ENCODE measurements at places on chromosomes 7 and 10.

GRCh38 chr7:7323921-7324320, 141.6 kb downstream of the C1GALT1 start:
- no peak for DNase-seq

GRCh38 chr10:3395458-3395861, 222.9 kb upstream of the PITRM1 start:
- DNase-seq = no peak

DNA sequence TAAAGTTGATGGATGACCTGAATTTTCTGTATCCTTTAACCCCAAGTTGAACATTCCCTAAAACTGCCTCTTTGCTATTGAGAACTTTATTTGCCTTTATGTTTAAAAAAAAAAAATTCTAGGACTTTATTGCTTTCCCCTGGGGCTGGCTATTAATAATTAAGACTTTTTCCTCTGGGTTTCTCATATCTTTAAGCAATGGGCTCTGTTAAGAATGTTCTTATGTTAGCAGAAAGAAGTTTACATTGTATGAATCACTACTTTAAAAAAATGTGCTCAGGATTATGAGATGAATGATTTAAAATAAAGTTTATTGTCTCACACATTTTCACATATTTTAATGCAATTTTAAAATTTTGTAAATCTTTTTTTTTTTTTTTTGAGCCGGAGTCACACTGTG, 19.5 kb downstream of the TAX1BP1 start:
- no peak for DNase-seq

GRCh38 chr7:13421776-13422175, 567.7 kb downstream of the ETV1 start:
- DNase-seq = no peak

DNA sequence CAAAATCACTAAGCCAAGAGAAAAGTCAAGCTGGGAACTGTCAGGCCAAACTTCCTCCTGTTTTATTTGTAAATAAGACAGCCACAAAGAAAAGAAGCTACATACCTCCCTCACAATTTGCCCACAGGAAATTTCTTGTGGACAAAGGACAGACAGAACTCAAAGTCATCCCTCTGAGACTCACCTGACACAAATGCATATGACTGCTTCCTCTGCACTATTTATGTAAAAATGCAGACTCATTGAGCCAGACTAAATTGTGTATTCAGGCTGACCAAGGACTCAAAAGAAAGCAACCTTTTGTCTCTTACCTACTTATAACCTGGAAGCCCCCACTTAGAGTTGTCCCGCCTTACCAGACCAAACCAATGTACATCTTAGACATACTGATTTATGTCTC, 11.8 kb downstream of the TOMM7 start:
- DNase-seq = no peak

GRCh38 chr10:62735464-62736167, 68.9 kb upstream of the ADO start:
- DNase-seq = no peak

DNA sequence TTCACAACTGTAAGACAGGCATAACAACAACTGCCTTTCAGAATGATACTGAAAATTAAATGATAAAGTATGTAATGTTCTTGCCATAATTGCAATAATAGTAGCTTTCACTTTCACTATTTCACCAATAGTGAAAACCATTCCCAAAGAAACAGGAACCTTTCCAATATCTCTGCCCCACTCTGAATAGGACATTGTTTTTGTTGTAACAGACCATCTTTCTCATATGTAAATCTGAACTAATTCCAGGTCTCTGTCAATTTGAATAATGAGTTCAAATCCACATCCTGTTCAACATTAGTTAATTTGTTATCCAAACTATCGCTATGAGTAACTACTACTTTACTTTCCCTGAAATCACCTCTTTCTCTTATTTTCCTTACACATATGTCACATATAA, 148.0 kb downstream of the LRRN3 start:
- no peak for DNase-seq

- DNase-seq = peak; percentile 42
Measured at GRCh38 chr7:114310345-114311110, 104.1 kb upstream of the FOXP2 start.

- no peak for DNase-seq
Measured at GRCh38 chr7:149027611-149028345, 527 bp downstream of the PDIA4 start.

DNA sequence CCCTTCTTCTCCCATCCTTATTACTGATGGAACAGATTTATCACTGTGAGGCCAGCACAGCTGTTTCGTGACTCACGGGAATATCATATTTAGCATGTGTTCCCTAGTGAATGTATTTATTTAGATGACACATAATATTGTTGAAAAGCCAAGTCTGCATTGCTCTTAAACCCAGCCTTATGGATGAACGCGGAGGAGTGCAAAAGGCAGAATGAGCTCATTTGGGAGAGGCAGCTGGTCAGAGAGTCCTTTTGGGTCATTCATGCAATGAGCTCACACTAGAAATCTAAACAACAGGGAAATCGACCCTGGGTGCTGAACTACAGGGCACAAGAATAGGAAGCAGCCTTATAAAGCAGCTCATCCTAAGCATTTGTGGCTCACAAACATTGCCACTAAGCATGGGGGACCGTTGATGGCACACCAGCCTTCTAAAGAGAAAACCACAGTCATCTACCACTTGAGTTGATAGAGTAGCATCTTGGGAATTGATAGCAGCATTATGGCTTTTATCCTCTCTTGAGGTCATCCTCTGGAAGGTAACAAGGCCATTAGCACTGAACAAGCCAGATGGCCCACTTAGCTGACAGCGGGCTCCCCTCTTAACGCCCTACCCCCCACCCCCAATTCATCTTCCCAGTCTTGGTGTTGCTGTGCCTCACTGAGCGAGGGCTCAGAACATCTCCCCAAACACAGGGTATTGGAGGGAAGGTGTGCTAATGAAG, 32.9 kb upstream of the SDK1 start:
- no peak for DNase-seq

- peak; percentile 67 for DNase-seq
Measured at GRCh38 chr10:27319752-27320431, 79.3 kb upstream of the ACBD5 start.

DNA sequence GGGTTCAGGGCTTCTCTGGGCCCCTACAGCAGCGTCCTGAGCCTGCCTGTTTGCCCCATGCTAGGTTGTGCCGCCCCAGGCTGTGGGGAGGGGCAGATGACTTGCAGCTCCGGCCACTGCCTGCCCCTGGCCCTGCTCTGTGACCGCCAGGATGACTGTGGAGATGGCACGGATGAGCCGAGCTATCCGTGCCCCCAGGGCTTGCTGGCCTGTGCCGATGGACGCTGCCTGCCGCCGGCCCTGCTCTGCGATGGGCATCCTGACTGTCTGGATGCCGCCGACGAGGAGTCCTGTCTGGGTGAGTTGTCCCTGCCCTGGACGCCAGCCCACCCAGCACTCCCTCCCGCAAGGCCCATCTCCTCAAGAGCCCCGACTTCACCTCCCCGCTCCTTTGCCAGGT, 15.7 kb upstream of the ZNF467 start:
- DNase-seq = no peak

DNA sequence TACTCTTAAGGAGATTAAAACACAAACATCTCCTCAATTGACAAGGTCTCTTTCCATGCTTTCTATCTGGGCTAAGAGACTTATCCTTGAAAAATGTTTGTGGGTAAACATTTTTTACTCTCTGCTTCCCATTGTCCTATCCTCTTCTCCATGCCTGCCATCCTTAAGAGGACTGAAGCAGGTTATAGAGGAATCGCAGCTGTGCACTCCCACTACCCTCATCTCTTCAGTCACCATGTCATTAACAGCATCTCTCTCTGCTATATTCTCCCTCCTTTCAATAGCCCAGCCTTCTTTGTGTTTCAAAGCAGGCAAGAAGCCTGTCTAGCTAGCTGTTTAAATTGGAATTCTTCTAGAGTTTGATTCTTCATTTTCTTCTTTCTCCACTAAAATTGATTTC, 22.6 kb downstream of the COL1A2 start:
- DNase-seq = no peak

- DNase-seq = no peak
Measured at GRCh38 chr7:131145026-131145425, 182.7 kb upstream of the MKLN1 start.

GRCh38 chr10:110434489-110435096, 63.1 kb upstream of the DUSP5 start:
- DNase-seq = no peak

GRCh38 chr10:103077491-103078308, 115.4 kb downstream of the NT5C2 start:
- no peak for DNase-seq

GRCh38 chr10:49615721-49616120, 1.9 kb downstream of the CHAT start:
- DNase-seq = peak; percentile 51

DNA sequence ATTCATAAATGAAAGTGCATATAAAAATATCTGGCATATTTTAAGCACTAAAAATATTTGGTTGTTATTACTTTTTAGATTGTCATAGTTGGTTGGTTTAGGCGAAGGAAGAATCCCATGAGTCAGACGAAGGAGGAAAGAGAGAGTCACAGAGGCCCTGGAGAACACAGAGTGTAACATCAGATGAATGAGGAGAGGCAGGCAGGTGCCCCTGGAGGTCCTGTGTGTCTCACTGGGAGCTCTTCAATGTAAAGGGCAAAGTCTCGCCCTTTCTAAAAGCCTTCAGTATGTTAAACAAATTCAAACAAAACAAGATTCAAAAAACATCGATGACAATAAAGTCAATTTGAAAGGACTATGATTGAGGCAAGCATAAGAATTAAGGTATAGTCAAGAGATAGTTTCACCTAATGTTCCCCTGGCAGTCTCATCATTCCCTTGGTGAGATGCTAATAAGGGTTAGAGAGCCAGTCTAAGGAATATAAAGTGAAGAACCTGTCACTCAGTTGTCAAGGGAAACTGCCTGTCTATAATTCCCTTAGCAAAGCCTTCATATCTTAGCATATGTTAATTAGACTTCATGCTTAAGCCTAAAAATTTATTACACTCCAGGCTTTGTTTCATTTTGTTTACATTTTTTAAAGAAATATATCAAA, 194.3 kb downstream of the TPK1 start:
- no peak for DNase-seq

GRCh38 chr7:74525881-74526280, 72.2 kb downstream of the GTF2IRD1 start:
- no peak for DNase-seq

- no peak for DNase-seq
Measured at GRCh38 chr10:131775433-131775832, 125.4 kb upstream of the PPP2R2D start.

- no peak for DNase-seq
Measured at GRCh38 chr10:101144053-101144452, 13.0 kb downstream of the TLX1 start.

GRCh38 chr10:98361131-98362025, 53.6 kb downstream of the PYROXD2 start:
- peak; percentile 93 for DNase-seq

DNA sequence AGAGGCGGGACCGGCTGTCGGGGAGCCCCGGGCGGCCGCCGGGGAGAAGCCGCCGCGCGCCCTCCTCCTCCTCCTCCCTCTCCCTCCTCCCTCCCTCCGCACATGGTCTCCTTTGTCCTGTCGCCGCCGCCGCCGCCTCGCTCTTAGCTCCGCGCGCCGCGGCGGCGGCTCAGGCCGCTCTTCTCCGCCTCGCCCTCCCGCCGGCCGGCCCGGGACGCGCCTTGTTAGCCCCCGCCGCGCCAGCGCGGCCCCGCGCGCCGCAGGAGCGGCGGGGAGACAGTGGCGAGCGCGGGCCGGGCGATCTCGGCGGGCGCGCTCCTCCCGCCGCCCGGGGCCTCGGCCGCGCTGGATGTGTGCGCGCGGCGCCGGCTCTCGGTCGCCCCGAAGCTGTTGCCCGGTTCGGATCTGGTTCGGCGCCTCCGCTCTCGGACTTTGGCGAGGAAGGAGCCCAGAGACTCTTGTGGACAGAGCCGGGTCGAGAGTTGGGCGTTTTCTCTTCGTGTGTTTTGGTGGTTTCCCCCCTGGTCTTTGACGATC, 437.4 kb upstream of the GALNT17 start:
- no peak for DNase-seq

- DNase-seq = no peak
Measured at GRCh38 chr10:91090761-91091529, 129.5 kb upstream of the PCGF5 start.

DNA sequence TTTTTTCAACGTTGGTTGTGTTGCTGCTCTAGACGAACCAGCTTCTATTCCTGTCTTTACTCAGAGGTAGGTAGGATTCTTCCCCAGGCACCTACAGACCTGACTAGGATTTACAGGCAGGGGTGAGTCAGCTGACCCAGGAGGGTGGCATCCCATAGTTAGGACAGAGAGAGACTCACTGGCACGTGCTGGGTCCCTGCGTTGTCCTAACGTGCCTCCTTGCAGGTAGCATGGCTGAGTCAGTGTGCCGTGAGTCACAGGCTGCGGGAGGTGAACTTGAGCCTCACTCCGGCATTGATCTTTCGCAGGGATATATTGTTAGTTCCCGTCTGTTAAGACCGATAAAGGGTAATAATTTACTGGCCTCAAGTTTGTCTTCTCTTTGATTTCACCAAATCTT, 96.5 kb downstream of the PFKFB3 start:
- DNase-seq = no peak

DNA sequence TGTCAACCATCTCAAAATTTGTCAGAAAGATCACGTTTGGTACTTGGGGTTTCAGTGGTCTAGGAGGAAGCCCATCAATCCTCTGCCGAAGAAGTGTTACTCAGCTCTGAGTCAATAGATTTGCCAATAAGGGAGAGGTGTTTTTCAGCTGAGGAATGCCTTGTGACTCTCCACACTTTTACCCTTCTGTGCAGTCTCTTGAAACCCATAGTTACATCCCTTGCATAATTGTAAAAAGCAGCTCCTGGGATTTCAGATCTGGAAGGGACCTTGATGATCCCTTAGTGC, 47.5 kb downstream of the INSYN2A start:
- no peak for DNase-seq

DNA sequence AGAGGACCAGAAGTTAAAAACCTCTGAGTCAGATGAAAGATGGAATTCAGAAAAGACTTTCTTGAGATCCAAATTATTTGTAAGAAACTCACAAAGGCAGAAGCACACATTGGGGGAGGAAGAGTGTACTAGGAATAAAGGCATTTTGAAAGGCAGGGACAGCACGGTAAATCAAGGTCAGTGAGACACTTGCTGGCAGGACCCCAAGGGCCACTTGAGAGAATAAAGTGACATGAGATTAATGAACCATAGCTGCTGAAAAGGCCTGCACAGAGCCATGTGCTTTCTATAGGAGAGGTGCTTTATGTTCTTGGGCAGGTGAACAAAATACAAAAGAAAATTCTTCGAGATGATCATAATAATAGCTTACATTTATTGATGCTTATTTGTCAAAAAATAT, 929.9 kb upstream of the MBL2 start:
- DNase-seq = no peak

DNA sequence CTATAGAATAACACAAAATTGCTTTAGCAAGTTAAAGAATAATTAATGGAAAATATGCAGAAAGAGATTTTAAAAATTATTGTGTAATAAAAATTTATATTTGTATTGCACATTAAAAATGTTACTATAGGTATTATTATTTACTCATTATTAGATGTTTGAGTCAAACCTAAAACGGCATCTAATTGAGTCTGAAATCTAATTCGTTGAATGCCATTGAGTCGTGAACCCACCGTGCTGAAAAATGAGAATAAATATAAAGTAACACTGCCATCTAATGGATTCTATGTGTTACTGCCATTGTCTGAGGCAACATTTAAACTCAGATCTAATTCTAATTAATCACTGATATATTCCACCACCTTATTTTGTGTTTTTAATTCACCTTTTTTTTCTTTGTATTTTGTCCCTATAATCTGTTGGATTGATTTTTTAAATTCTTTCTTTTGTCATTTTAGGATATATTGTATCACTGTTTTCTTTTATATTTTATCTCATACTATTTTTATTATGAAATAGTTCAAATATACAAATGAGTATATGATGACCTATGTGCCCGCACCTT, 62.2 kb downstream of the SAMD9 start:
- no peak for DNase-seq
